Body of pancreas (tissue), 4 donors: ENCODE measurements at places on chromosomes 7 and 10. TPM values are rescaled to one million over a fixed set of nuclear protein-coding genes. Genes with fewer than 3 reads are reported as not detected.

OR6B1 gene
- not detected for total RNA-seq

DNA sequence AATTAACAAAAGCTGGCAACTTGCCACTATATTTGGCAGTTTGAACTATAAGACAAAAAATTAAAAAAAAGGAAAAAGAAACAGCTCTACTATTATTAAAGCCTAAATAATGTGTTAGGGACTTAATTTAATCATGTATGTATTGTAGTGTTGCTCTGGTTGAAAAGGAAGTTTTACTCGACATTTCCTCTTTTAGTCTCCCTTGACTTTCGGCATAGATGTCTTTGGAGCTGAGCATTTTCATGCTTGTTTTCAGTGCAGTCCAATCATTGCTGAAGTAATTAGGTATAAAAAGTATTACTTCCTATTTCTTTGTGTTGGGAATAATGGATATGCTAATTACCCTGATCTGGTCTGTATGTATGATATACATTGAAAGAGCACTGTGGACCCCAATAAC is 216.8 kb upstream of the KLF6 start:
- no peaks in the 10 kb centered on the region for H3K4me1 ChIP-seq
- no peaks in the 10 kb centered on the region for H3K27me3 ChIP-seq
- H3K27ac ChIP-seq, result no peak overlapping the region
- no peaks in the 10 kb centered on the region for H3K36me3 ChIP-seq

DNA sequence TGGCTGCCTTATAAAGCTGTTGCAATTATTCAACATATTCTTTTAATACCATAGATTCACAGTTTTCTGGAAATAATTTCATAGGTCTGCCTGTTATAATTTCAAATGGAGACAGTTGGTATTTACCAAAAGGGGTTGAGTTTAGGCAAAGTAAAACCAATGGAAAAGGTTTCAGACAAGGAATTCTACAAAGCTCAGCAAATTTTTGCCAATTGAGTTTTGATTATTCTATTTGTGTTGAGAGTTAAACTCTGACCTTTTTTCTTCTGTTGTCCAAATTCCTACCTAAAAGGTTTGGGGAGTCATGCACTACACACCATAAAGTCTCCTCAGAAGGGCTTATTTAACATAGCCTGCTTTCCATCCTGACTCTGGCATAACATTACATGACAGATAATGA is 38.5 kb upstream of the ABCA13 start:
- no peak overlapping the region for H3K27ac ChIP-seq
- no peaks in the 10 kb centered on the region for H3K27me3 ChIP-seq
- H3K4me3 ChIP-seq, result no peak overlapping the region
- DNase-seq, result no peak

OR2A5 gene
- not detected for total RNA-seq

DOCK4 gene
- 24.9 TPM for total RNA-seq

DNA sequence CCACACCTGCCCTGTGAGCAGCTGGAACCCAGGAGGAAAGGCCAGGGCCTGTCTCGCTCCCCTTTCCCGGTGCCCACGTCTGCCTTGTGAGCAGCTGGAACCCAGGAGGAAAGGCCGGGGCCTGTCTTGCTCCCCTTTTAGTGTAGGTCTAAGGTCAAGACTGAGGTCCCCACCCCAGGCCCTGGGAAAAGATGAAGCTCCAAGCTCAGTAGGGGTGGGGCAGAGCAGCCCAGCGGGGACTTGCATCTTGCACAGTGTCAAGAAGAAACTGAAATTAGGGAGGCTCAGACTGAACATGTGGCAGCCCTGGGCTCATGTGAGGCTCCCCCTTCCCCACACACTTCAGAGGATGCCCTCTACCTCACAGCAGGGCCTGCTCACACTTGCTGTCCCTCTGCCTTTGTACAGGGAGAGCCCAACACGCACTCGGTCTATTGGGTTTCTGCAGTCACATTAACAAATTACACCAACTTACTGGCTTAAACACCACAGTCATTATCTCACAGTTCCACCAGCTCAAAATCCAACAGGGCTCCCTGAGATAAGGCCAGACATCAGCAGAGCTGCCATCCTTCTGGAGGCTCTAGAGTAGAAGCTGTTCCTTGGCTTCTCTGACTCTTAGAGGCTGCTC is 12.4 kb downstream of the POLL start:
- no peaks in the 10 kb centered on the region for H3K27me3 ChIP-seq
- H3K27ac ChIP-seq, result no peak overlapping the region
- H3K4me3 ChIP-seq, result no peak overlapping the region
- no peak for DNase-seq
- H3K4me1 ChIP-seq, result peaks cover 4% of the 10 kb centered on the region

DNA sequence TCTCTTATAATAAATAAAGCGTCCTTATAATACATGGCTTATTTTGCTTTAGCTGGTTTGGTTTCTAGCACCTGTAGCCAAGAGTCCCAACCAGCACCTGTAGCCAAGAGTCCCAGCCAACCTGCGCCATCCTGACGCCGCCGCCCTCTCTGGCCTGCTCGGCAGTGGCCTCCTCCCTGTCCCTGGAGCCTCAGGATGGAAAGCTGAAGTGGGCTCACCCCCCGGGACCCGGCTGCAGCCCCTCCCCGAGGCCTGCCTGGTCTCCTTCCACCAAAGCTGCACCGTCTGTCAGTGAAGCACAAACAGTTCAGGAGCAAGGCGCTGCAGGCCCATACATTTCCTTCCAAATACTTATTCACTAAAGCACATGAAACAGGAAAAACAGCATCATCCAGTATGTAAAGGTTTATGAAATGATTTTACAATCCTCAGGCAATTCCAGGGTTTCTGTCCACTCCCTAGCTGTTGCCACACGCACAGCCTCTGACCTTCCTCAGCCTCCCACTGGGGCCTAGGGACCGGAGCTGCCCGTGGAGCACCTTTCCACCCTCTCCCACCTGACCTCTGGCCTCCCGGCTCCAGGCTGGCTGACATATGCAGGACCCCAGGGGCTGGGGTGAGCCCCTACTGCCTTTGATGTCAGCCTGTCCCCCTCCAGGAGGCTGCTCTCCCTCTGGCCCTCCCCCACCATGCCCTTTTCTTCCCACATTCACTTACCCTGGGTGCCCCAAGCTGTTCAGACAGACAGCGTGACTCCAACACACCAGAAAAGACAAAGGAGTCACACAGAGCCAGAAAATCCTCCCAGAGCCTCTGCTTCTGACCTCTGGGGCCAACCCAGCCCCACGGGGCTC is 149.6 kb upstream of the PPP2R2D start:
- H3K27me3 ChIP-seq, result no peaks in the 10 kb centered on the region
- no peaks in the 10 kb centered on the region for H3K36me3 ChIP-seq
- no peak overlapping the region for H3K4me3 ChIP-seq
- no peak for DNase-seq
- no peaks in the 10 kb centered on the region for H3K4me1 ChIP-seq

SUN3 gene
- not detected for total RNA-seq

DNA sequence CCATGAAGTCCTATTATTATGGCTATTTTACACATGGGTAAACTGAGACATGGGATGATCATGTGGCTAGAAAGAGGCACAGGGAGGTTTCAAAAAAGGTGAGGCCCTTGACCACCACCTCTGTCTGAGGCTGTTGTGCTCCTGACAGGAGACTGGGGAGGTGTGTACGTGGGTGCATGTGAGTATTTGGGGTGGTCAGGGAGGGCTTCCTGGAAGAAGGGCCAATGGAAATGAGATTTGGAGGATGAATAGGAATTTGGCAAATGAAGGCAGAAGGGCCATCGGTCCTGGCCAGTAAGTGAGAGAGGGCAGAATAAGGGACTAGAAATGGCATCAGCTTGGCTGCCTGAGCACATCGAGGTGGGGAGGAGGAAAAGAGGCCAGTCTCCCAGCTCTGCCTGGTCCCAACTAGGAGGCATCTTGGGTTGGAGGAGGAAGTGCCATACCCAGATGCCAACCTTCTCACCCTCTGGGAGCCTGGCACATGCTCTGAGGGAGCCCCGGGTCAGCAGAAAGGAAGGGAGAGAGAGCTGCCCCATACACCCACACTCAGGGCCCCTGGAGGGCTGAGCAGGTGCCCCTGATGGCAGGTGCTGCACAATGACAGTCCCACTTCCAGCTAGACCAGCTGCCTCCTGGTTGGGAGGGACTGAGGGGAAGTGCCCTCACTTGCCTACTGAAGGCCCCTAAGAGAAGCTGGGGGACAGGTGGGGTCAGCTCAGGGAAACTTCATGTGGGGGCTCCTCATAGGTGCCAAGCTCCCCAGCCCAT is 47.7 kb downstream of the CDH23 start:
- H3K4me1 ChIP-seq, result no peaks in the 10 kb centered on the region
- no peak overlapping the region for H3K27ac ChIP-seq
- H3K36me3 ChIP-seq, result no peaks in the 10 kb centered on the region
- no peak overlapping the region for H3K4me3 ChIP-seq
- no peak for DNase-seq

DNA sequence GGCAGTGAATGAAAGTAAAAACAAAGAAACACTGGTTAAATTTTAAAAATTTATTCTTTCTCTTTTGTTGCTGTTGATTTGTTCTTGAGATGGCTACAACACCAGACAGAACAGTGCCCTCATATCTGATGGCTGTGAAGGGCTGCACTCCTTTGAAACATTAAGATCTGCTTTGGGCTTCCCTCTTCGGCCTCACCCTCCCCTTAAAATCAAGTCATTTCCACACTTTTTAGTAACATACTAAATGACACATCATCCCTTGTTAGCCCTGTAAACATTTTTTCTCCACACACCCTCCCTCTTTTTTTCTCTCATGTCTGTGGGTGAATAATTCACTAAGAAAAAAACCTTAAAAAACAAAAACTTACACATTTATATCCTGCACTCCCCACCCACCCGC is 16.4 kb downstream of the IRF5 start:
- peaks cover 11% of the 10 kb centered on the region for H3K36me3 ChIP-seq
- no peak for DNase-seq
- H3K27ac ChIP-seq, result no peak overlapping the region
- no peak overlapping the region for H3K4me3 ChIP-seq
- H3K27me3 ChIP-seq, result no peaks in the 10 kb centered on the region

- no peaks in the 10 kb centered on the region for H3K27me3 ChIP-seq
- H3K4me1 ChIP-seq, result peaks cover 11% of the 10 kb centered on the region
- no peak overlapping the region for H3K27ac ChIP-seq
- DNase-seq, result no peak
- no peaks in the 10 kb centered on the region for H3K36me3 ChIP-seq
- no peak overlapping the region for H3K4me3 ChIP-seq
Measured at GRCh38 chr10:102710609-102711008, 3.6 kb downstream of the ARL3 start.

GRCh38 chr7:132240821-132241422 is 335.3 kb downstream of the PLXNA4 start:
- DNase-seq, result no peak
- no peaks in the 10 kb centered on the region for H3K36me3 ChIP-seq
- H3K27ac ChIP-seq, result no peak overlapping the region
- H3K4me1 ChIP-seq, result no peaks in the 10 kb centered on the region
